Right lung (tissue), 10 donors: ENCODE measurements at places on chromosomes 7 and 10.

DNA sequence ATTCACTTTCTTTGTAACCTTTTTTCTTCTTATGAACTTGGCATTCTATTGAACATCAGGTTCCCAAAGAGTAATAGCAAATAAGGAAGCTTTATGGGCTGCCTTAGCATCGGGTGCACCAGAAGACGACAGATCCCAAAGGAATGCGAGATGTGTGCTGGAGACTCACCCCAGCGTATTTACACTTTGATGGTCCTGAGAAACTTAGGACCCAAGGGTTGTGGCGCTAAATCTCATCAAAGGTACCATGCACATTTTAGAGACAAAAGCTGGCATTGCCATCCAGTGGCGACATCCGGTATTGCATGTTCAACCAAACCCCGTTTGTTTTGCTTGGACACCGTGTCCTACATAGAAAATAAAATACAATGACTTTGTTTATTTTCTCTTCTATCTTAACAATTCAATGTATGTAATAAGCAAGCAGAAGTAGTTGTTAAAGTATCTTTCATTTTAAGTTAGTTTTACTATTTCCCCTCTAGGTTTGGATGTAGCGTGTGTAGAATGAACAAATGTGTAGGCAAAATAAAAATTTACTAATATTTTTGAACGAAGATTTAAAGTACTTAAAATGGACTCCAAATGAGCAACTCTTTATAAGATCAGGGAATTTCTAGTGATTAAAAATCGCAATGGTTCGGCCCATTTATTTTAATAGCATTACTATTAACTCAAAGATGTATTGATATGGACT lies 1154.8 kb downstream of the GATA3 start:
- peak; percentile 49 for DNase-seq

DNA sequence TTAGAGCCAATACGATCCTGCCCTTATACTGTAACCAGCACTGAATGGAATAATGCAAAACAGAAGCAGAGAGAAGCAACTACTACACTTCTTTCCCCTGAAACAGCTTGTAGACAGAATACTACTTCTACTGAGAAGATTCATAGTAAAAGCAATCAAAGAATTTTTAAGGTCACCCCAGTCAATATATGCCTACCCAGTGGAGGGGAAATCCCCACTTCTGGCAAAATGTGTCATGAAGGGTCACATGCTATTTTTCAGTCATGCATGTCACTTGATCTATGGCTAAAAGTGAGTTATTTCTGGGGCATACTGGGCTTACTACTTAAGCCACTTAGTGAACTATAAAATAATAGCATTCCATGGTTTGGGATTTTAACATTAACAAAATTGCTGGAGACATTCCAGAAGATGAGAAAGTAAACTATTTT lies 25.6 kb downstream of the IRF5 start:
- no peak for DNase-seq

DNA sequence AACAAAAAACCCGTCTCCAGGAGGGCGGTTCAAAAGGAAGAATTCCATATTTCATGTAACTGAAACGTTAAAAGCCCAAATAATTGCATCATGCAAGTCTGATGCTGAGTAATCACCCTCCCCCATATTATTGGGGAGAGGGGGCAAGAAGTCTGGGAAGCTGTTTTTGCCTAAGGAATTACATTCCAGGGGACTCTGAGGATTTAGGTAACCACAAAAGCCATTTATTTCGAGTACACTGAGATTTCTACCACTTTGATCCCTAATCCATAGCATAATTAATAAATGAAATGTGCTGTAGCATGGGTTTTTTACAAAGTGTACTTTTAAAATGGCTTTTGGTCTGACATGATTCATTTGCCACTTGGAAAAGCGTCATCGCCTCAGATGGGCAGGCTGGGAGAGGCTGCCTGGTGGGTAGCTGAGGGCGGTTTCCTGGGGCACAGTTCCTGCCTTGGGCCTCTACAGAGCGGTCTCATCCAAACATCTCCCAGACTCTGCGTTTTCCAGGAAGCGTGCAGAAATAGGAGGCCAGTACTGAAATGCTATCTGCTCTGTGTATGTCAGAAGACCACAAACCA lies 106.5 kb downstream of the TCF7L2 start:
- DNase-seq: no peak

DNA sequence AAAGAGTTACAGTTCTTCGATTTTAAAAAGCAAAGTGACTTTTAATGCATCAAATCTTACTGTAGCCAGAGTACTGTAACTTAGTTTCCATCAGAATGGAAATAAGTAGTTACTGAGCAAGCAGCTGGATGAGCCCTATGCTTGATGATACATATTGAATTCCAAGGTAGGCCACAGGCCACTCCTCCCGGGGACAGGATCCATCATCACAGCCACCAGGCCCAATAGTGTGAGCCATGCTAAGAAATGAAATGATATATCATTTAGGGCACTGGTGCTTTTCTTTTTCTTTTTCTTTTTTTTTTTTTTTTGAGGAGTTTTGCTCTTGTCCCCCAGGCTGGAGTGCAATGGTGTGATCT lies 42.9 kb upstream of the TOMM7 start:
- no peak for DNase-seq

GRCh38 chr10:104209575-104210198 lies 22.5 kb downstream of the CFAP43 start:
- peak; percentile 18 for DNase-seq
